ENCODE measurements at places on chromosomes 6 and 20. TPM values are rescaled to one million over a fixed set of nuclear protein-coding genes. Genes with fewer than 3 reads are reported as not detected.

Gene VAPB
- total RNA-seq, result 73.0 TPM

- H3K4me1 ChIP-seq, result no peaks in the 10 kb centered on the region
- H3K4me3 ChIP-seq, result no peak overlapping the region
- H3K27me3 ChIP-seq, result no peaks in the 10 kb centered on the region
- no peak overlapping the region for H3K27ac ChIP-seq
Observed at GRCh38 chr6:150016324-150017185, 8.8 kb downstream of the RAET1L start.

GRCh38 chr6:9487128-9487527 lies 927.7 kb downstream of the TFAP2A start:
- DNase-seq, result no peak
- H3K4me3 ChIP-seq, result no peak overlapping the region
- no peaks in the 10 kb centered on the region for H3K27me3 ChIP-seq

Gene NKX2-4
- not detected for total RNA-seq

DNA sequence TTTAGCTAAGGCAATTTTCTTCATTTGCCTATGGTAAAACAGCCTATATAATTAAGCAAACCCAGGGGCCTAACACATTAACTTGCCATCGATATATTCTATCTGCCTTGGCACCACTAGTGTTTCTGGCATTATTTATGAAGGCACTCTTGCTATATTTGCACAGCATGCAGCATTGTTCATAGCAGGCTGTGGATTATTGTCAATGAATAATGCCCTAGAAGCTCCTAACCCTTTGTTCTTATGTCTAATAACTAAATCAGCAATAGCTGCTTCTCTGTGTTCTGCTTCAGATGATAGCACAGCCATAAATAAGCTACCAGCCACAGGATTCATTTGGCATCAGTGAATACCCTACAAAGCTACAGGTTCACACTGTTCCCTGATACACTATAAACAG lies 254.8 kb upstream of the STXBP5 start:
- no peaks in the 10 kb centered on the region for H3K4me1 ChIP-seq
- H3K27me3 ChIP-seq, result no peaks in the 10 kb centered on the region
- no peak for DNase-seq
- no peak overlapping the region for H3K27ac ChIP-seq

DNA sequence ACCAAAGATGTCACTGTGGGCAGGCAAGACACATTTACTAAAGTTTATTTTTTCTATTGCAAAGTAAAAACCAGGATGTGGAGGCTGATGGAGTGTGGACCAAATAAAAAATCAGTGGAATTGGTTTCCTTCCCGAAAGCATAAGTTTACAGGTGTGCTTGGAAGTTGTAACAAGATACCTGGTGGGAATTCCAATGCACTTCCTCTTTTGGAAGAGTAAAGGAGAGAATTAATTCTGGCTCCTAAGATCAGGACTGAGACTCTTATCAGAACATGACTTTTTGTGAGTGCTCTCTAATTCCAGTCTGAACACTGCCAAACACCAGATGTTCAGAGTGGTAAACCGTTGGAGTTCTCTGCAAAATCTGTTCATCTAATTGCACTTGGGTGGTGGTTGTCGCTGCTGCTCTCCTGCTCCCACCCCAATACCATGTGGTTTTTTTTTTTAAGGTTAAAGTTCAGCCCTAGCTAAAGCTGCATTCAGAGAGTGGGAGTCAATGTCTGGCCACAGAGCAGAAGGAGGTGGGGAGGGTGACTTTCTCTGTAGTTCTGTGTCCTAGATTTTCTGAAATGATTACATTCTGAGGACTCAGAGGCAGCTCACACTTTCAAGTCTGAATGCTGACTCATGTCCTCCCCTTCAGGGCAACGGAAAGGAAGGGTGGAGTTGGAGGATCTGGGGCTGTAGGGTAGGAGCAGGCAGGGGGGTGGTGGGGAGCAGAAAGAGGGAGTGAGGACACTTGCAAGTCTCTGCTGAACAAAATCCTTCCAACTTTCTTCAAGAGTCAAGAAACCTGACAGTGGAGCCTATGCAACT lies 275.8 kb upstream of the PRDM1 start:
- H3K4me3 ChIP-seq, result peak overlapping the region; percentile 23
- H3K4me1 ChIP-seq, result peaks cover 41% of the 10 kb centered on the region
- H3K27me3 ChIP-seq, result no peaks in the 10 kb centered on the region

Gene ENPP3
- not detected for total RNA-seq

Gene LY6G5C
- 2.6 TPM for total RNA-seq
